ENCODE measurements at places on chromosomes 2 and 18. TPM values are rescaled to one million over a fixed set of nuclear protein-coding genes. Genes with fewer than 3 reads are reported as not detected.

DNA sequence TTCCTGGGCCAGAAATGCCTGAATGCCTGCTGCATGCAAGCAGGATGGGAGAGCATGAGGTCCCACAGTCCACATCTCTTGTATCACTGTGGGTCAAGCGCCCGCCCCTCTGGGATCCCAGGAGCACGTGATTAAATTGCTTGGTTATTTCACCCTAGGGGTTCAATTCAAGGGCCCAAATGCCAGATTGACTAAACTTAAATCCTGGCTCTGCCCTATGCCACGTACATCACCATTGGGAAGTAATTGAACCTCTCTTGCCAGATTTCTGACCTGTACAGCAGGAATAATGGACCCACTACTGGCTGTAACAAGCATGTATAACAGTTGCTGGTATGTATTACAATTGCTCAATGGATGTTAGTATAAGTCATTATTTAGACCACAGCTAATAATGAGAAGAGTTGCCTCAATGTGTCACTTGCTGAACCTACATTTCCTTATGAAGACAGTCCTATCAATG, 19.9 kb downstream of the FHL2 start:
- no peak for DNase-seq

DNA sequence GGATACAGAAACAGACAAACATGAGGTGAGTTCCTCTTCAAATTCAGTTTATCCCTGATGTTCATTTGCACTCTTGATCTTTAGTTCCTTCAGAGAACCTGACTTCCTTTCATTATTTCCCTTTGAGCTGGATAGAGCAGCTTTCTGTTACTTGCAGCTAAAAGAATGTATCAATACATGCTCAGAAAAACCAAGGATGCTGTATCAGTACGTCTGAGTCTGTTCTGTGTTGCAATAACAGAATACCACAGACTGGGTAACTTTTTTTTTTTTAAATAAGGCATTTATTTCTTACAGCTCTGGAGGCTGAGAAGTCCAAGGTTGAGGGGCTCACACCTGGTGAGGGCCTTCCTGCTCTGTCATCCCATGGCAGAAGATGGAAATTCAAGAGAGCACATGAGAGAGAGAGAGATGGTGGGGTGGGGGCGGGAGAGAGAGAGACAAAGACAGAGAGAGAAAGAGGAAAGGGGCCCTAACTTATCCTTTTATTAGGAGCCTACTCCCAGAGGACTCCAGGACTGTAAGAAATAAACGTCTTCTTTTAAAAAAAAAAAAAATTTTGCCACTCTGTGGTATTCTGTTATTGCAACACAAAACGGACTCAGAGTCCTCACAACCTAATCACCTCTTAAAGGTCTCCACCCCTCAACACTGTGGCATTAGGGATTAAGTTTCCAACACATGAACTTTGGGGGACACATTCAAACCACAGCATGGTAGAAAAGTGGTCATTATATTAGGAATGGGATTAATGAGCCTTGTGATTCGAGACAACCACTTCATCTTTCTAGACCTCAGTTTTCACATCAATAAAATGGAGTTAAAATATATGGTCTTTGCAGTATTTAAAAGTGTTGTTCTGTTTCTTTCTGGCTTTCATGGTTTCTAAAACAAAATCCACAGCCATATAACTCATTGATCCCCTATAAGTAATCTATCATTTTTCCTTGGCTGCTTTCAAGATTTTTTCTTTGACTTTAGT, 18.4 kb upstream of the SELENOI start:
- DNase-seq, result no peak

DNA sequence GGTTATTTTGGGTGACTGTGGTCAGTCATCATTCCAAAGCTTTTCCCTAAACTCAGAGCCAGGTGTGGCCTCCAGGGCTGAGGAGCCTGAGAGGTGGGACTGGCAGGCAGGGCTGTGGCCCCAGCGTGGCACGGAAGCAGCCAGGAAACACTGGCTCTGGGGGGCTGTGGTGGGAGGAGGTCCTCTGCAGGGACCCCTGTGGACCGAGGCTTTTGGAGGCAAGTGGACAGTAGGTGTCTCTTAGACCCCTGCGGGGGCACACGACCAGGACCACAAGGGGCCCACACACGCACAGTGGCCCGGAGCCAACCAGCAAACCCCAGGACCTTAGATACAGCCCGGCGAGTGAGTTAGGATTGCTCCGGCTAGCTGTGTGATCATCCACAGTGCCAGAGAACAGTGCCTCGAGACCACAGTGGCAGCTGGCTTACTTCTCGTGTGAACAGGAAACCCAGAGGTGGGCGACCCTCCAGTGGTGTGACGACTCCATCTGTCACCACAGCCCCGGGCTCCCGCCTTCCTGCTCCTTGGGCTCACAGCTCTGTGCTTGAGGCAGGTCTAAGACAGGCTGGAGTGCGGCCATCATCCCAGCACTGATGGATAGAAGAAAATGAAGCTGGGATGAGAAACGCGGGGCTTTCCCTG, 1.6 kb upstream of the RTP5 start:
- DNase-seq, result no peak

- no peak for DNase-seq
Observed at GRCh38 chr2:6944555-6944954, 27.3 kb downstream of the RNF144A start.

- no peak for DNase-seq
Observed at GRCh38 chr2:190837952-190838361, 42.7 kb upstream of the GLS start.

DNA sequence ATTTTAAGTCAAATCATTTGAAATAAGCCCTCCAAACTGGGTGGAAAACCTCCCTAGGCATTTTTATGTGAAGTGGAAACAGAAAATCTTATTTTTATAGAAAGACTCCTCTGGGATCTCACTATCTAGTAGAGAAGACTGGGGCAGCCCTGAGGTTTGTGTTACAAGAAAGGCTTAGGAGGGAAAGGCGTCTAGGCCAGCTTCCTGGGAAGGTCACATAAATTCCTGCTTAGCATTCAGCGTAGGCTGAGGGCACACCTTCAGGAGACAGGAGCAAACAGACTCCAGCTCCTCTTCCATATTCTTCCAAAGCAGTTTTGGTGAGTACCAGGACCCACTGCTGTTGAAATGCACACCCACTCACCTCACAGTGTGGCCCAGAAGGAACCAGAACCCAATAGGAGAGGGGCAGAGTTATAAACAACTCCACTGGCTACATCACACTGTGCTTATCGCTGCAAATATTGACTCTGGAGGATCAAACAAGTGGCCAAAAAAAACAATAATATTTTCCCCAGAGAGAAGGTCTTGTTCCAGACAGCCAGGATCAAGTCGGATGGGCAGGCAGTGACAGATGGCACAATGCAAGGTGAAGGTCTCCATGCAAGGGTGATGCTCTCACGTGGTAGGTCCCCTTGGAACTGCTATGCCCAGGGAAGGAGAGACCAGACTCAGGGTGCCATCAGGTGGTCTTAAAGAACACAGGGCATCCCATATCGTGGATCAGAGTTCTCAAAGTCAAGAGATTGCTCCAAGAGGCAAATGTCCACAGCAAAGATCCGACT, 17.7 kb upstream of the IGFBP2 start:
- no peak for DNase-seq

DNA sequence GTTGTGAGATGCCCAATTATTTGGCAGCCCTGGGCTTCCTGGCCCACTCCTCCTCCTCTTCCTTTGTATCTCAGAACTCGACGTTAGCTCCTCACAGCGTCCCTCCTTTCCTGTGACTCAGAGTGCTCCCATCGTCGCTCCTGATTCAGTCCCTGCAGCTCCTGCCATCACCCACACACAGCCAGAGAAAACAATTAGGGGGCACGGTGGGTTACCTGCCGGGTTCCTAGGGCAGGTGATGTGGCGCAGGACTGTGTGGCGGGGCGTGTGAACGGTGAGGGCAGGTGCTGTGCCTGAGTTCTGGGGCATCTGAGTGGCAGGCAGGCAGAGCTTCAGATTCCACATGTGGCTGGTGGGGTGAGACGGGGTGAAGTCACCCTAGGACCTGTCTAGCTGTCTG, 42.6 kb downstream of the GLI2 start:
- no peak for DNase-seq

- DNase-seq, result no peak
Observed at GRCh38 chr2:47950340-47951301, 44.3 kb upstream of the FBXO11 start.

DNA sequence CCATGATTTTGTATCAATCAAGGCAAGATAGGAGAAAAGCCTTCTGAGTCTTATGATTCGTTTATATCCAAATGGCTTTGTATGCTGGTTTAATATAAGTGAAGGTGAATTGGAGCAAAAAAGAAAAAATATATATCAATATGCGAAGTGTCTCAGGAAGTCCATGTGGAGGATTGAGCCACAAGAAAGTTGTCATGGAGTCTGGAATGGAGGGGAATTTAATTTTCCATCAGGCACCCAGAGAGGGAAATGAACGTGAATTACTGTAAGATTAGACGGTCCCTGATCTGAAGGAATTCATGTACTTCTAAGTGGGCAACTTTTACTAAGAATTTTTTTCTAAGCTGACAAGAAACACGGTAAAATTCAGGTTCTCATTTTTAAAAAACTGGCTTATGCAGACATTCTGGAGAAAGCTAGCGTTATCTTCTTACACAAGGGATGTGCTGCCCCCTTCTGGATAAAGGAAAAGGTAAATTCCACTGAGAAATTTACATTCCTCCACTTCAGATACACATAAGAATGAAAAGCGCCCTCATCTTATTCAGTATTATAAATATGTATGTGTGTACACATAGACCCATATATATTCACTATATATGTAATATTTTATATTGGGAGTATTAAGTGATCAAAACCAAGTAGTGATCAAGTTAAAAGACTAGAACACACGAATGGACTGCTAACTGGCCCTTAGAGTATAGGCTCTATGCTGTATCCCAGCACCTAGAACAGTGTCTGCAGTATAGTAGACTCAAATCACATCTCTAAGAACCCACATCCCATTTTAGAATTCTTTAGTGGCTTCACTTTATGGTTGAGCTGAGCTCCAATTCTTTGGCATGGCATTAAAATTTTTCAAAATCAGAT, 289.0 kb upstream of the TFPI start:
- peak; percentile 63 for DNase-seq

- no peak for DNase-seq
Observed at GRCh38 chr2:109204412-109204811, 75.4 kb downstream of the SH3RF3 start.

DNA sequence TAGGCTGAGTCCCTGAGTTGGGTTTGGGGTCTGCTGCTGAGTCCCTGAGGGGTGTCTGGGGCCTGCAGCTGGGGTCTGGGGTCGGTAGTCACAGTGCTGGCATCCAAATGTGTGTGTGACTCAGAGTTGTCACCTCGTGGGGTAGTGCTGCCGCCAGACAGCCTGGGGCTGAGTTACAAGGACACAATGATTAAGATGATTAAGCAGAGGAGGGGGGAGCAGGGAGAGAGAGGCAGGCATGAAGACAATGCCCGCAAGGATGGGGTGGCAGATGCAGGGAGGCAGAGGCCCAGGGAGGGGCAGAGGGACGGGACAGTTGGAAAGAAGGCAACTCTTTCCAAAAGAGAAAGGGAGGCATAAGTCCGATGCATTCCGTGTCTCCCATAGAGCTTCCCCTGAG, 120.2 kb downstream of the CELF4 start:
- no peak for DNase-seq

The TEKT4 gene
- total RNA-seq, result not detected

The DSG3 gene
- not detected for total RNA-seq
